ENCODE measurements at places on chromosomes 16 and 17. TPM values are rescaled to one million over a fixed set of nuclear protein-coding genes. Genes with fewer than 3 reads are reported as not detected.

GRCh38 chr16:51497541-51498211 is 346.6 kb upstream of the SALL1 start:
- DNase-seq = no peak

CNGB1 gene
- 1.4 TPM for total RNA-seq

DNA sequence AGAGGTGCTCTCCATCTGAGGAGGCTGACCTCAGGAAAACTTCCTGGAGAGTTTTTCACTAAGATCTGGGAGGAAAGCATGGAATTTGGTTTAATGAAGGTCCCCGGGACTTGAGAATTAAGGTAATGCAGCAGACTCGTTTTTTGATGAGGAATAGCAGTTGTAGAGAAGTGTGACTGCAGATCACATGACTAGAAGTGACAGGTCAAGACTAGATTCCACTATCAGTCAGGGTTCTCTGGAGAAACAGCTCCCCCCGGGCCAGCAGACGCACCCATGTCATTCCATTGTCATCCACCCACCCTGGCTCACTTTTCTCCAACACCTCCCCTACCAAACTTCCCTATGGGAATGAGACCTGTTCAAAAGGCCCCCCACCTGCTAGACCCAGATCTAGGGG is 1.9 kb upstream of the DHRS13 start:
- no peak for DNase-seq

- DNase-seq = no peak
These were observed 147.0 kb downstream of the ABCA8 start for GRCh38 chr17:68807998-68808772.

DNA sequence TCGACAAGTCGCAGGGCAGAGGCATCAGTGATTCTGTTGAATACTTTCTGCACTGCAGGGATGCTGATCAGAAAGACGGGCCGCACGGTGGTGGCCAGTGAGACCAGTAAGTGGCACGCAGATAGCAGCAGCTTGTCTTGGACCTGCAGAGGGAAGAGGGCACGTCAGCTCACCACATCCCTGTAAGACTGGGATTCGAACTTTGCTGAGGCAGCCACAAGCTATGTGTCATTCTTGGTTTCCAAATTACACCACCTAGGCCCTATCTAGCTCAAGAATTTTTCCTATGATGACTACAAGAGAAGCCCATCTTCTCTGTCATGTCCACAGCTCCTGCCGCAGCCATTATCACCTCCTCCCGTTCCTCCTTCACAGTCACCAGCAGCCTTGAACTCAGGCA is 49.4 kb upstream of the GSG1L start:
- no peak for DNase-seq

DNA sequence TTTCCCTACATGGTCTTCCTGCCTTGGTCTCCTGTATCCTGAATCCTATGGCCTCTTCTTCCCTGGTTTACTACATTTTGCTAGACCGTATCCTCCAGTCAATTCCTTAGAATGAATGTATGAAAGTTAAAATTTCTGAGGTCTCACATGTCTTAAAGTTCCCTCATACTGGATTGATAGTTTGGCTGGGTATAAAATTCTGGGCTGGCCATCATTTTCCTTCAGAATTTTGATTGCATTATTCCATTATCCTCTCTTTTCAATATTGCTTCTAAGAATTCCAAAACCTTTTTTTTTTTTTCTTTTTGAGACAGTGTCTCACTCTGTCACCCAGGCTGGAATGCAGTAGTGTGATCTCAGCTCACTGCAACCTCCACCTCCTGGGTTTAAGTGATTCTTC is 10.8 kb downstream of the NOD2 start:
- no peak for DNase-seq

VPS35L gene
- total RNA-seq = 43.0 TPM
